ENCODE measurements at places on chromosomes 11 and 22.
A peak's percentile ranks its signal among the peaks of the same experiment; 100 is the strongest.

GRCh38 chr11:78938971-78939370 lies 364.3 kb upstream of the NARS2 start:
- DNase-seq, result no peak

GRCh38 chr22:17303840-17304779 lies 65.2 kb upstream of the CECR2 start:
- DNase-seq, result no peak

GRCh38 chr22:17234144-17234623 lies 14.9 kb upstream of the ADA2 start:
- DNase-seq, result peak; percentile 92

DNA sequence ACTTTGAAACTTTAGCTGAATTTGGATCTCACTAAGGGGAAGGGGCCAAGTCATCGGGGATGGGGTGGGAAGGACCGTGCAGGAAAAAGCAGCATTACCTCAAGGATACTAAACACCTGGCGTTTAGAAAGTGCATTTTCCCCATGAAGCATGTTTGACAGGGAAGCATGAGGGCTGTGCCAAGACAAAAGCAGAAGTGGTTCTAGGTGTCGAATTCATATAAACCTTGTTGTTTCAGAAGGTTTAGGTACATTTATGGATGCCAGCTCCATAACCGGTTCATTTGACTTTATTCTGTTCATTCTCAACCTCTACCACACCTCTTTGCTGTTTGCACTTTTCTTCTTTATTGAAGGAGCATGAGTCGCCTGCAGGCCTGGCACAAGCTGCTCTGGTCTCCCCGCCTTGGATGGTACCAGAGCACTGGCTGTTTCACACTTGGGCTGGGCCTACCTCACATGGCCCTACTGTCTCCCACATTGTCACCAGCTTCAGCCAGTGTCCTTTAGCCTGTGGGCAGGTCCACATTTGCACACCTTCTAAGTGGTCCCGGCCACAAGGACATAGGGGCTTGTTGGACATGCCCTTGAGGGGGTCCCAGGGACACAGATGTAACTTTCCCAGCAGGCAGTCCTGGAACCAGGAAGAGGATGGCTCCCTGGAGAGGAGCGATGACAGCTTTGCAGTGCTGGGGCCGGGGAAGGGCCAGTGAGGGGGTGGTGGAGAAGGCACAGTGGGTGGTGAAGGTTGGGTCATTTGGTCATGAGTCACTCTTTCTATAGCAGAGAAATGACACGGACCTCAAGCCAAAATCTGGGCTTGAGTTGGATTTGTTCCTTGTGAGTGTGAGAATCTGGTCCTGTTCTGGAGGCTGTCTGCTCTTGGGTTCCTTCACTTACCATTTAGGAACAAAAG lies 3.2 kb upstream of the ST14 start:
- DNase-seq, result no peak

DNA sequence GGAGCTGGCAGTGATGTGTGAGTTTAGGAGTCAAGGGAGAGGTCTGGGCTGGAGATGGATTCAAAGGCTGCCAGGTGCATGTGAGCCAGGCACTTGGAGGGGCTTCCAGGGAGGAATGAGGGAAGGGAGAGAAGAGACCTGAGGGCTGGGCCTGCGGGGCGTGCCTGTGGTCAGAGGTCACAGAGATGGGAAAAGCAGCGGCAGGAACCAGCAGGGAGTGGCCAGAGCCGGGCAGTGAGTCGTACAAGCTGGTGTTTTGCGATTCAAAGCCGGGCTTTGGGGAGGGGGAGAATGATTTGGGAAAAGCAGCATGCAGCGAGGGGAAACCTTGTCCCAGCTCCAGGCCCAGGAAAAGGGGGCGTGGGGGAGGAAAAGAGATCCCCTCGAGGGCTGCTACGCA lies 96.9 kb upstream of the RTL6 start:
- DNase-seq, result no peak

- no peak for DNase-seq
Observed at GRCh38 chr11:133918608-133919260, 38.0 kb downstream of the IGSF9B start.

DNA sequence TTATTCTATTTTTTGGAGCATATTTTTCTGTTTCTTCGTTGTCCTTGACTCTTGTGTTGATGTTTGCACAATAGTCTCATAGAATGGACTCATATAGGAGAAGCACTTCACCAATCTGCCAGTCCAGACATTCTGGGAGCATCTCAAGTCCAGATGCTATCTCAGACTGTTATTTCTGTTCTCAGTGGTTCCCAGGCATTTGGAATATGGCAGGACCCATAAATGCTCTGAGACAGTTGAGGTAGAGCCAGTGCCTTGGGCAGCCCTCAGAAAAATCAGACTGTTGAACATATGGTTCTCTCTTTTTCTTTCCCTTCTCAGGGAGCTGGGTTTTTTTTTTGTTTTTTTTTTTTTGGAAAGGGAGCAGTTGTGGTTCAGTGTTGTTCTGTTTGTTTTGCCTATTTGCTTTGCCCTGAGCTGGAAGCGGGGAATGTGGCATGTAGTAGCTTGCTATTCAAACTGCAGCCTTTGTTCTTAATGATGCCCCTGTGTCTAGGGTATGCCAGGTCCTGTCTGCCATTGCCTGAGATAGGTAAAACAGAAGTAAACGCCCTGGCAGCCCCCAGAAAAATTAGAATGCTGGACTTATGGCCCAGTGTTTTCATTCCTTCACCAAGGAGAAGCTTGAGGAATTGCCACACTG lies 3.7 kb upstream of the MS4A2 start:
- DNase-seq, result no peak

DNA sequence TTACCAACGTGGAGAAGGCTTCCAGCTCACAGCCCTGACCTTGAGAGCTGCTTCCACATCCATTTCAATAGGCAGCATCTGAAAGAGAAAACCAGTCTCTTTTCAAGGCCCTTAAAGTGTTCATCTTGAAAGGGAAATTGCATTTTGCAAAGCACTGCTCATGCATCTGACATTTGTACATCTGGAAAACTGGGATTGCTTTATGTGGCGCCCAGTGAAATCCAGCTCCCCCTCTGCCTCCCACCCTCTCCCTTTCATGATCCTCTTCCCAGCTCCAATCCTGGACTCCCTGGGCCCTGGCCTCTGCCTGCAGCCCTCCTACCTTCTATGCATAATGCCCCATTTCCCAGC lies 17.4 kb downstream of the TP53AIP1 start:
- no peak for DNase-seq

- DNase-seq, result no peak
Observed at GRCh38 chr11:13375798-13376197, 87.2 kb downstream of the BTBD10 start.

DNA sequence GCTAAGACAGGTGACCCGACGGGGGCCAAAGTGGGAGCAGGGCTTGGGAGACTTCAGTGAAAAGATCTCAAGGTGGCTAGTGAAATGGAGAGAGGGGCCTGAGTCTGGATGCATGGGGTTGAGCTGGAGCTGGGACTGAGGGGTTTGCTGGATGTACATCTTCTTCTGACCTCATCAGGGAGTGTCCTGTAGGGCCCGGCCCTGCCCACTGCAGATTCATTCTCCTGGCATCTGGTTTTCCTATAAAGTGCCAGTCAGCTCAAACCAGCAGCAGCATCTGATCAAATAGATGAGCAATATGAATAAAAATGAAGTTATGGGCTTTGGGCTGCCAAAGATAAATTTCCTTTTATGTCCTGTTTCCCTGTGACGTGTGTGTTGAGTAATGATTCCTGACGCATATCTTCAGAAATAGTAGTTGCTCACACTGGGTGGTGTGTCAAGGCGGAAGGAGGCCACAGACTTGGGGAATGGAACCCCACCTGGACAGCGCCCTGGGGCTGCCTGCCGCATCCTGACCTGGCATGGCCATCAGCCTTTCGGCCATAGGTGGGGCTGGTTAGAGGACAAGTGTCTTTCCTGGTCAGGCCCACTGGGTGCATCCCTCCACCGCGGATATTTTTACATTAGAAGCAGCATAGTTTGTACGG lies 135.4 kb downstream of the OSBP2 start:
- no peak for DNase-seq

- DNase-seq, result no peak
Observed at GRCh38 chr11:17609291-17610084, 62.4 kb downstream of the OTOG start.
